ENCODE measurements at places on chromosomes 7 and 10.

DNA sequence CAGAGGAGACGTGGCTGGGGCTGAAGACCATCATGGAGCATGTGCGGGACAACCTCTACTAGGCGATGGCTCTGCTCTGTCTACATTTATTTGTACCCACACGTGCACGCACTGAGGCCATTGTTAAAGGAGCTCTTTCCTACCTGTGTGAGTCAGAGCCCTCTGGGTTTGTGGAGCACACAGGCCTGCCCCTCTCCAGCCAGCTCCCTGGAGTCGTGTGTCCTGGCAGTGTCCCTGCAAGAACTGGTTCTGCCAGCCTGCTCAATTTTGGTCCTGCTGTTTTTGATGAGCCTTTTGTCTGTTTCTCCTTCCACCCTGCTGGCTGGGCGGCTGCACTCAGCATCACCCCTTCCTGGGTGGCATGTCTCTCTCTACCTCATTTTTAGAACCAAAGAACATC lies 22.0 kb upstream of the CPA5 start:
- no peak for DNase-seq

DNA sequence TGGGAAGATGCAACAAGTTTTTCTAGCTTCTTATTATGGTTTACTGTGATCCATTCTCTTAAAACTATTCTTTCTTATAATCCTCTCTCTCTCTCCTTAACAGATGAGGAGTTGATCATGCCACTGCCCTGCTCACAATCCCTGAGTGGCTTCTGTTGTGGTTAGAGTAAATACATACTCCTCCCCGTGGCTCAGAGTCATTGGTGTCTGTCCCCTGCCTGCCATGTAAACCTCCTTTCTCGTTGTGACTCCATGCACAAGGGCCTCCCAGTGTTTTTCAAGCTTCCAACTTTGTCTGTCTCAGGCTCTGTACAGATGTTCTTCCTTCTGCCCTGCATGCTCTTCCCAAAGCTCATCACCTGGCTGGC lies 20.4 kb downstream of the CCNY start:
- DNase-seq = no peak

GRCh38 chr10:47182934-47183703 lies 116.9 kb upstream of the GDF10 start:
- no peak for DNase-seq

GRCh38 chr7:14833707-14834106 lies 68.8 kb downstream of the DGKB start:
- DNase-seq = no peak

DNA sequence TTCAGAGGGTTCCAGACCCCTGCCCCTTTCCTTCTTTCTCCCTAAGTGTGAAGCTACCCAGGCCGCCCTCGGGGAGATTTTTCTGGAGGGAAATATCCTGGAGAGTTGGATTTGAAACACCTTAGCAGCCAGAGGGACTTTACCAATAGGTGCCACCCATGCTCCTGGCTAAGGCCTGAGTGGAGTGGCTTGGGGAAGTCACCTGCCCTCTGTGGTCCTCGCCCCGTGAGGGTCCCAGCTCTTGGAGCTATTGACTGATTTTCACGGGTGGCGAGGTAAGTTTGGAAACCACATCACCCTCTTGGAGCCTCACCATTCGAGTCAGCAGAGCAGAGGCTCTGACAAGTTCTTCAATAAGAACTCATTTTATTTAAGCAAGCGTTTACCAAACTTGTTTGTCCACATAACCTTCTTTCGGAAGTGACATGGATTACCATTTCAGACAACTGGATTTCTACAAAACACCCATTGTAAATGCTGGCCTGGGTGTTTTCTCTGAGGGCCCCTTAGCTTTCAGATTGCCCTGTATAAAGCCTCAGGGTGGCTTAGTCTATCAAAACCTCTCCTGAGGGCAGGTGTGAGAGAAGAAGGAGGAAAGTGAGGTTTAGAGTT lies 20.4 kb downstream of the AQP1 start:
- DNase-seq = no peak

- no peak for DNase-seq
Measured at GRCh38 chr7:73622909-73623797, 1.2 kb downstream of the MLXIPL start.

GRCh38 chr7:19690736-19691135 lies 18.1 kb downstream of the POLR1F start:
- no peak for DNase-seq

GRCh38 chr10:43230909-43231522 lies 35.8 kb downstream of the RASGEF1A start:
- no peak for DNase-seq

GRCh38 chr10:131580674-131581073 lies 269.2 kb upstream of the TCERG1L start:
- DNase-seq = no peak

- DNase-seq = no peak
Measured at GRCh38 chr7:88322151-88322550, 15.5 kb upstream of the STEAP4 start.

DNA sequence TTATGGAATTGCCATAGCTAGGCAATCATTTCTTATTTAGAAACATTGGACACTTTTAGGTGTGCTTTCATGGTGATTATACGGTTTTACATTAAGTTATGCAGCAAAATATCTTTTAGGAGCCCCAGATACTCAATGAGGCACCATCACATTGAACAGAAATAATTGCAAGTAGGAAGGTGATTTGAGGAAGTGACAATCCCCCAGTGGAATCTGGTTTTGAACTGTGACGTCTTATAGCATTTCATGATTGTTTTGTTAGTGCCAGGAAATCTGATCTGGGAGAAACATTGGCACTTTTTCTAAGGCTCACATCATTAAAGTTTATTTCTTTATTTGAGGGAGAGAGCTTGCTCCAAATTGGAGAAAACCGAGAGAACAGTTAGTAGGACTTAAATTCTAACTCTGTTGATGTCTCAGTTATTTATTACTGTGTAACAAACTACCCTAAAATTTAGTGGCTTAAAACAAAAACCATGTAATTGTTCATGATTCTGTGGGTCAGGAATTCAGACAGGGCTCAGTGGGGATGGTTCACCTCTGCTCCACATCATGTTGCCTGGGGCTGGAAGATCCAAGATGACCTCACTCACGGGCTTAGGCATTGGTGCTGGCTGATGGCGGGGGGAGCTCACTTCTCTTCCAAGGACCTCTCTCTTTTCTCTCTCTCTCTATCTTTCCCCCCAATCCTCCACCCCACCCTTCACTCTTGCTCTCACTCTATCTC lies 78.2 kb upstream of the STEAP1B start:
- DNase-seq = no peak

DNA sequence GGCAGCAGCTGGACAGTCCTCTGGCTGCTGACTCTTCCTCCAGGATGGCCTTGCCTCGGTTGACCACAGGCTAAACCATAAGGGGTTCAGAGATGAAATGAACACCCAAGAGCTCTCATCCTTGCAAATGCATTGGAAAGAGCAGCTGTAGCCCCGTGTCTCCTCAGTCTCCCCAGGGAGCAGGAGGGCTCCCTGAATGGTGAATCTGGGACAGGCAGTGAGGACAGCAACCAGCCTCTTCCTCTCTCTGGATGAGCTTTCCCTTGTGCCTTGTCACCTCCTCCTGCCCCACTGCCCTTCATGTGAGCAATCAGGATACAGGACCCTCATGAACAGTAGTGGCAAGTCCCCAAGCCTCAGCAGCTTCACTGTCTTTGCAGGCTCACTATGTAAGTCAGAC lies 23.9 kb upstream of the GDF10 start:
- no peak for DNase-seq

GRCh38 chr7:135901585-135902540 lies 75.3 kb downstream of the MTPN start:
- DNase-seq = no peak

DNA sequence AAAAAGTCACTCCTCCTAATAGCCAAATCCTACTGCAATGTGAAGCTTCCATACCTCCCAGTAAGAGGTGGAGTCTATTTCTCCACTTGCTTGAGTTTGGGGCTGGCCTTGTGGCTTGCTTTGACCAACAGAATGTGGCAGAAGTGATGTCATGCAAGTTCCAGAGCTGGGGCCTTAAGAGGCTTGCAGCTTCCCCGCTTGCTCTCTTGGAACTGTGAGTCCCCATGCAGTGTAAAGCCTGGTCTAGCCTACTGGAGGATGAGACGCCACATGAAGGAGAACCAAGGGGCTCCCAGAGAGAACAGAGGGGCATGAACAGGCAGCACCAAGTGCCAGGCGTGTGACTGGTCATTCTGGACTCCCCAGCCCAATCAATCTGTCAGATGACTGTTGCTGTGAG lies 58.6 kb upstream of the OPALIN start:
- no peak for DNase-seq

GRCh38 chr10:12909836-12910185 lies 91.7 kb downstream of the CCDC3 start:
- no peak for DNase-seq

DNA sequence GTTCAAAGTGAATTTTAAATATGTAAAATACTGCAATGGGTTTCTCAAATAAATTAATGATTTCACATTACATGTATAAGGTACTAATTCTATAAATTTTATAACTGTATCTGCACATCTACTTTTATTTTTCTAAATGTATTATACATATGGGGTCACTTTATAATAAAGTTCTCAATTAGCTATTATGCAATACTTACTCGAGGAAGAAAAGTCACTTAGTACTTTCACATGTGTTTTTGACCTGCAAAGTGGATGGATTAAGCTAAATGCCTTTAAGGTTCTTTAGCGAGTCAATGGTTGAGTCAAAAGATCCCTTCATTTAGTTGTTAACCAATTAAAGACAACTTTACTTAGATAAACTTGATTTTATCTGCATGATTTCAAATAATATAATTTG lies 437.8 kb downstream of the ANKRD7 start:
- no peak for DNase-seq
